ENCODE measurements at places on chromosomes 3 and 15. TPM values are rescaled to one million over a fixed set of nuclear protein-coding genes. Genes with fewer than 3 reads are reported as not detected.

IL20RB gene
- 1.7 TPM for total RNA-seq

DNA sequence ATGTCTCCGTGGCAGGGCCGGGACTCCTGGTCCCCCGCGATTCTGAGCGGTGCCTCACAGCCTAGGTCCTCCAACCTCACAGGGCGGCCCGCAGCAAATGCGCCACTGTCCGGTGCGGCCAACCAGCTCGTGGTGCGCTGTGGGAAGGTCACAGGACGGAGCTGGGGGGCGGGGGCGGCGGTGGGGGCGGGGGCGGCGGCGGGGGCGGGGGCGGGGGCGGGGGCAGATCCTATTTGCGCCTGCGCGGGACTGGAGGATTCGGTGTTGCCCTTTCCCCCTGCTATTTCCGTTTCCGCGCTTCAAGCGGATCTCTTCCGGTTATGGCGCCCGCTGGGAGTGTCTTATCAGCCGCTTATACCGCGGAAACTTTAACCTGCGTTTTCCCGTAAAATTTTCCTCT, 106.7 kb upstream of the SNRPN start:
- H3K4me1 ChIP-seq, result no peaks in the 10 kb centered on the region
- H3K4me3 ChIP-seq, result peak overlapping the region; percentile 15
- no peak for DNase-seq
- H3K27ac ChIP-seq, result no peak overlapping the region
- peaks cover 2% of the 10 kb centered on the region for H3K36me3 ChIP-seq
- H3K27me3 ChIP-seq, result no peaks in the 10 kb centered on the region

DNA sequence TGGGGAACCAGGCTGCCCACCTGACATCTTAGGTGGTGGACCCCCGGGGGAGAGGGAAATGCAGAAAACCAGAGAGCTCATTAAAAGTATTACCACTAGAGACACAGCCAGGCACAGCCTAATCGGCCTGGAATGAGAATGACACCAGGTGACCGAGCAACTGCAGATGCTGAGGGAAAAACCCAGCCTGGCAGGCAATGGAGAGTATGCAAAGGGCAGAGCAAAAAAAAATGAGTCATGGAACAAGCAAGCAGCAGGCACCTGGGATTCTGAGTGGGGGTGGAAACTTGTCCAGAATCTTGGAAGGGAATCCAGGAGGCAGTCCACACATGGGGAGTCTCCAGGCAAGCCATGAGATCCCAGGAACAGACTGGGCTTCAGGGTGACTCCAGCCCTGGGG, 183.7 kb upstream of the LRRN1 start:
- no peak overlapping the region for H3K4me3 ChIP-seq
- no peaks in the 10 kb centered on the region for H3K4me1 ChIP-seq
- no peak overlapping the region for H3K27ac ChIP-seq
- no peaks in the 10 kb centered on the region for H3K36me3 ChIP-seq
- H3K27me3 ChIP-seq, result no peaks in the 10 kb centered on the region

DNA sequence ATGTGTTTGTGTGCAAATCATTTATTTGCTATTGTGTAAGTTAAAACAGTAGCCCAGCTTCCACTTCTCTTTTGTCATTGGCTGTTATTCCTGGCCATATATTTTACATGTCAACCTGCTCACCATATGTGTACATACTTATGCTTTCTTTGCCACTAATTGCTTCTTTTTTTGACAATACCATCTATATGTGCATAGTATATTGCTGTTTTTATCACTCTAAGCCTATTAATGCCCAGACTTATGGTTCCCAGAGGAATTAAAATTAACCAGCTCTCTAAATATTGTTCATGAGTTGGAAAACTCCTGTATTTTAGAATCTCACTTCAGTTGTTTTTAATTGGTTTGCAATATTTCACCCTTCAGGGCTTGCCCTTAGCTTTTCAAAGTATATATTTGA, 428.9 kb downstream of the MECOM start:
- no peak overlapping the region for H3K4me3 ChIP-seq
- no peaks in the 10 kb centered on the region for H3K36me3 ChIP-seq
- no peaks in the 10 kb centered on the region for H3K4me1 ChIP-seq
- H3K27ac ChIP-seq, result no peak overlapping the region
- peaks cover 16% of the 10 kb centered on the region for H3K27me3 ChIP-seq

GRCh38 chr15:51311510-51311909, 26.9 kb downstream of the CYP19A1 start:
- H3K36me3 ChIP-seq, result no peaks in the 10 kb centered on the region
- no peaks in the 10 kb centered on the region for H3K4me1 ChIP-seq
- no peak for DNase-seq
- H3K4me3 ChIP-seq, result no peak overlapping the region
- H3K27me3 ChIP-seq, result peaks cover 29% of the 10 kb centered on the region

- no peak overlapping the region for H3K4me3 ChIP-seq
- H3K27me3 ChIP-seq, result no peaks in the 10 kb centered on the region
- no peak for DNase-seq
Observed at GRCh38 chr3:35733864-35734263, 94.5 kb downstream of the ARPP21 start.

GRCh38 chr15:48667701-48668100, 22.2 kb upstream of the FBN1 start:
- DNase-seq, result no peak
- H3K27me3 ChIP-seq, result peaks cover 9% of the 10 kb centered on the region
- no peak overlapping the region for H3K4me3 ChIP-seq
- no peak overlapping the region for H3K27ac ChIP-seq
- H3K4me1 ChIP-seq, result no peaks in the 10 kb centered on the region
- no peaks in the 10 kb centered on the region for H3K36me3 ChIP-seq

DNA sequence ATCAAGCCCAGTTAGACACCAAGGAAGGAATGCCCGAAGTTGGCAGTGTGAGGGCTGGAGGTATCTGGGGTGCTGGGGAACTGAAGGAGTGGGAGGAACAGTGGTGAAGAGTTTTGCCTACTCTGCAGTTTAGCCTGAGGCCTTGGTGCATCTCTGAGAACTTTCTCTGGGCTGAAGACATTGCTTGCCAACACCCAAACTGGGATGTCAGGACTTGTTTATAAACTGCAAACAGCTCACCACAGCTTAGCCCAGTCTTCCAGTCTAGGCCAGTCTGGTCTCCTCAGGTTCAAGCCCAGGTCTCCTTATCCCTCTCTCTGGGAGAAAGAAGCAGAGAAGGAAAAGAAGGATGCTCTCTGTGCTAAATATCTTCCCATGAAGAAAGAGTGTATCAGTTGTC, 68.0 kb upstream of the BOC start:
- peaks cover 3% of the 10 kb centered on the region for H3K4me1 ChIP-seq
- H3K27ac ChIP-seq, result no peak overlapping the region
- DNase-seq, result no peak

GRCh38 chr3:173993299-173993698, 595.8 kb downstream of the NLGN1 start:
- H3K27me3 ChIP-seq, result no peaks in the 10 kb centered on the region
- DNase-seq, result no peak
- H3K27ac ChIP-seq, result no peak overlapping the region
- H3K4me3 ChIP-seq, result no peak overlapping the region
- no peaks in the 10 kb centered on the region for H3K4me1 ChIP-seq
- H3K36me3 ChIP-seq, result no peaks in the 10 kb centered on the region

GRCh38 chr15:89423981-89424380, 72.4 kb downstream of the RHCG start:
- no peaks in the 10 kb centered on the region for H3K36me3 ChIP-seq
- no peak for DNase-seq
- peaks cover 52% of the 10 kb centered on the region for H3K27me3 ChIP-seq
- H3K4me1 ChIP-seq, result no peaks in the 10 kb centered on the region

- H3K27ac ChIP-seq, result no peak overlapping the region
- peaks cover 8% of the 10 kb centered on the region for H3K4me1 ChIP-seq
- peak overlapping the region; percentile 30 for H3K4me3 ChIP-seq
- no peak for DNase-seq
Observed at GRCh38 chr3:134374791-134375581, 739 bp upstream of the AMOTL2 start.

- no peaks in the 10 kb centered on the region for H3K27me3 ChIP-seq
- H3K36me3 ChIP-seq, result peaks cover 37% of the 10 kb centered on the region
- no peak for DNase-seq
Observed at GRCh38 chr3:120705884-120706582, 24.0 kb upstream of the HGD start.

Measured in activated CD8-positive, alpha-beta memory T cell treated with anti-CD3 and anti-CD28 coated beads, Interleukin-2, amount 10 ng/mL, durations not matched to agents 7 days and 5 days (primary cell).